G401 (cell line): ENCODE measurements at places on chromosomes 11 and 22. TPM values are rescaled to one million over a fixed set of nuclear protein-coding genes. Genes with fewer than 3 reads are reported as not detected.

DNA sequence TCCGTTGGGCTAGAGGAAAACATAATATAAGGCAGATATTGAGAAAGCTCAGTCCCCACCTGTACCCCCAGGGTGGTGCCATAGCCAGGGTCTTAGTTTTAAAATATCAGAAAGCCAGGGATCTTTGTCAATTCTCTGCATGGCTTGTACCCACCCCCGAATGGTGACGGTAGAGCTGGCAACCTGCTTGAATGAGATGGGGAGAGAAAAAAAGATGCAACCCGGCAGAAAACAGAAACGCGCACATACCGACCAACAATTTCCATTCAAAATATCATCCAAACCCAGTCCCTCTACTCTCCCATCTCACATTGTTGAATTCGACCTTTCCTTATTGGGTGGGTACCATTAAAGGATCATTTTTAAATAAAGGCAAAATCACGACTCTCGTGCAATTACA lies 543.9 kb downstream of the MIAT start:
- DNase-seq = no peak

The STIM1 gene
- total RNA-seq = 15.4 and 28.2 TPM in 2 replicates

DNA sequence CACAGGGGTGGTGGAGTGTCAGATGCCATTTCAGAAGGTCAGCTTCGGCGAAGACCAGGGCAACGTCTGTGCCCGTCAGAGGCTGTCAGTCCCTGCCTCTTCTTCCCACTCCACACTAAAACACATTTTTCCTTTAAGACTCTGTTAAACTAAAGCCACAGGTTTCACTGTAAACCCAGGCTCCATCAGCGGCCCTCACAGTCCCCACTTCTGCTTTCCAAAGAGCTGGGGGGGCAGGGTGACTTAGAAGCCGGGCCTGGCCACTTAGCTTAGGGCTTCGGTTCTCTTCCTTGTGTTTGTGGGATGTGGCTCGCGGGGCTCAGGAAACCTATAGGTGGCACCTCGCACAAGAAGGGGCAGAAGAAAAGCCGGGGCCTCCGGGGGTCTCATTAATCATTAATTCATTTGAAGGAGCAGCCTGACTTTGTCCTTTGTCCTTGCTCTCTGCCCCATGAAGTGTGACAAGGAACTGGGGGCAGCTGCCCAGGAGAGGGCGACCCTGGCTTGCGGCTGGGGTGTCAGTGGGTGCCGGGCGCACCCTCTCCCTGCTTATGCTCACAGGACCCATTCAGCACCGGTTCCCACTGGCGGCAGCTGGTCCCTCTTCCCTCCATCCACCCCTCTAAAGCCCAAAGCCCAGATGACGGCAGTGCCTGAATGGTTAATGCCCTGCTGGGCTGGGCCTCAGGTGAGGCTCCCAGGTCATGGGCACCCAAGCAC lies 4.1 kb downstream of the SLC25A45 start:
- no peak for DNase-seq

- DNase-seq = peak; percentile 46
Observed at GRCh38 chr11:130088919-130089673, 19.4 kb downstream of the APLP2 start.

- no peak for DNase-seq
Observed at GRCh38 chr11:130520271-130520671, 71.8 kb downstream of the ADAMTS15 start.

The TH gene
- total RNA-seq = 0.49 TPM in 1 of 2 replicates, not detected in the other

DNA sequence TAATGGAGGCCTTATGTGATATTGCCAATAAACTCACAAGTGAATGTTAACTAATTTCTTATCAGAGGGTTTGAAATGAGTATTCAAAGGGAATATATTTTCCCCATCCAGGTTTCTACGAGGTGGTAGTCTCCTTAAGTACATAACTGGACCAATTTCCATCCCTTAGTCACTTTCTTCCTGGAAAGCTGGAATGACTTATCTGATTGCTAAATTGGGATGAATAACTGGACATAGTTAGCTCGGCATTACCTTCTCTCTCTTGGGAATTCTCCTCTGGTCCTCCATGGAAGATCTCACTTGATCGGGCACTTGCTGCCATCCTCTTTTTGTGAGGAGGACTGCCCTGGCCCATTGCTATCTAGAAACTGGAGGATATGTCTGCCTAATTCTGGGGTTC lies 109.1 kb downstream of the TRPC6 start:
- no peak for DNase-seq

The SCUBE2 gene
- total RNA-seq = 0.06 TPM in 1 of 2 replicates, not detected in the other
